CD8-positive, alpha-beta memory T cell (primary cell): ENCODE measurements at places on chromosomes 1 and 21.

DNA sequence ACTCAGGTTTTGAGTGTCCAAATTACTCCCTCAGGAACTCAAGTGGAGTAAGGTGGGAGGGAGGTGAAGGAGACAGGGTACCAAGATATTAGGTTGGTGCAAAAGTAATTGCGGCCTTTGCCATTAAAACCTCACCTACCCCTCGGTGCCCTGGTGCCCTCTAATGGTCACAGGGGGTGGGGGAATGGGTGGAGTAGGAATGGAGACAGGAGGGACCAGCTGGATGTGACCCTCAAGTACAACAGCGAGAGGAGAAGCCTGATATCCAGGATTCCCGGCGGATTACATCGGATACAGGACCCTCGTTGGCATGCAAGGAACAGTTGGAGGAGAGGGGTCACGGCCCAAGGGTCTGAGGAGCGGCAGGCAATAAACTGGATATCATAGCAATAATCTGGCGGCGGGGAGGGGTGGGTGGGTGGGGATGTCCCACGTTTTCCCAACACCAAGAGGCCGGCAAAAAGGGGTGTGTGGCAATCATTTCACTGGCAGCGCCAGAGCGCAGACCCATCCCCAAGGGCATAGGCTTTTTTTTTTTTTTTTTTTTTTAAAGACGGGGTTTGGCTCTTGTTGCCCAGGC, 4.3 kb upstream of the ZBTB7B start:
- H3K4me1 ChIP-seq: peaks cover 12% of the 10 kb centered on the region
- no peak for DNase-seq
- no peak overlapping the region for H3K27ac ChIP-seq
- no peak overlapping the region for H3K4me3 ChIP-seq

DNA sequence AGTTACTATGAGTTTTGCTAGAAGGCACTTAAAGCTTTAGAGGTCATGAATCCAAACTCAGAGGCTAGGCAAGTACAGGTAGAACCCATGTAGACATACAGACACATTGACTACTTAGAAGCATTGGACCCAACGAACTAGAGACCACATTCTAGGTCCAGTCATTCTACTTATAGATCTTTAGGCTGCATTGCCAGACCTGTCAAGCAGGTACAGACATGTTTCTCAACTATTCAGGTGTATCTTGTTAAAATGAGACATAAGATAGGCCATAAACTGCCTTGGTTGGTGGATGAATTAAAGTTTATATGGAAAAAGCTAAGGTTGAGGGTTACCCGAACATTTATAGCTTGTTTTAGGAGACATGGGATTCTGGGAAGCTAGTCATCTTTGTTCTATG, 6.5 kb downstream of the ZP4 start:
- H3K4me1 ChIP-seq: no peaks in the 10 kb centered on the region
- H3K27ac ChIP-seq: no peak overlapping the region
- H3K4me3 ChIP-seq: no peak overlapping the region
- no peak for DNase-seq

GRCh38 chr1:25430967-25431881, 527 bp downstream of the MACO1 start:
- no peaks in the 10 kb centered on the region for H3K27me3 ChIP-seq
- H3K27ac ChIP-seq: peak overlapping the region; percentile 98
- peak overlapping the region; percentile 74 for H3K4me3 ChIP-seq
- peak; percentile 84 for DNase-seq
- H3K36me3 ChIP-seq: no peaks in the 10 kb centered on the region

DNA sequence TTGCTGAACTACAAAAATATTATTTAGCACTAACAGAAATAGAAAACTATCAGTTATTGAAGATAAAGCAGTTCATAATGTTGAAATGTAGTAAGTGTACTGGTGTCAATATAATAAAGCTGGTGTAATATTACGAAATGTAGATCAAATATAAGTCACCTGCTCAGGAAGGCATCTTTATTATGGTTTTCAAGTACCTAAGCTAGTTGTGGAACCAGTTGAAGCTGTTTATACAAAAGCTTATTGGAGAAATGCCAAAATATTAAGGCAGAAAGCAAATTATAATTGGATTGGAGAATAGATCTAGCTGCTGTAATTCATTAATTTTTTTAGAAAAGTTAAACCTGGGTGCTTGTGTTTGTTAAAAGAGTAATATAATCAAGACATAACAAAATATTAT, 6.2 kb upstream of the MARK1 start:
- H3K27me3 ChIP-seq: peaks cover 8% of the 10 kb centered on the region
- no peaks in the 10 kb centered on the region for H3K36me3 ChIP-seq
- no peak overlapping the region for H3K27ac ChIP-seq
- H3K4me1 ChIP-seq: no peaks in the 10 kb centered on the region
- no peak for DNase-seq

- H3K4me3 ChIP-seq: no peak overlapping the region
- H3K36me3 ChIP-seq: no peaks in the 10 kb centered on the region
- no peak overlapping the region for H3K27ac ChIP-seq
- no peaks in the 10 kb centered on the region for H3K4me1 ChIP-seq
These were observed 3.0 kb downstream of the RAB25 start for GRCh38 chr1:156063997-156064285.
